ENCODE measurements at places on chromosomes 16 and 17. TPM values are rescaled to one million over a fixed set of nuclear protein-coding genes. Genes with fewer than 3 reads are reported as not detected.
A peak's percentile ranks its signal among the peaks of the same experiment; 100 is the strongest.

DNA sequence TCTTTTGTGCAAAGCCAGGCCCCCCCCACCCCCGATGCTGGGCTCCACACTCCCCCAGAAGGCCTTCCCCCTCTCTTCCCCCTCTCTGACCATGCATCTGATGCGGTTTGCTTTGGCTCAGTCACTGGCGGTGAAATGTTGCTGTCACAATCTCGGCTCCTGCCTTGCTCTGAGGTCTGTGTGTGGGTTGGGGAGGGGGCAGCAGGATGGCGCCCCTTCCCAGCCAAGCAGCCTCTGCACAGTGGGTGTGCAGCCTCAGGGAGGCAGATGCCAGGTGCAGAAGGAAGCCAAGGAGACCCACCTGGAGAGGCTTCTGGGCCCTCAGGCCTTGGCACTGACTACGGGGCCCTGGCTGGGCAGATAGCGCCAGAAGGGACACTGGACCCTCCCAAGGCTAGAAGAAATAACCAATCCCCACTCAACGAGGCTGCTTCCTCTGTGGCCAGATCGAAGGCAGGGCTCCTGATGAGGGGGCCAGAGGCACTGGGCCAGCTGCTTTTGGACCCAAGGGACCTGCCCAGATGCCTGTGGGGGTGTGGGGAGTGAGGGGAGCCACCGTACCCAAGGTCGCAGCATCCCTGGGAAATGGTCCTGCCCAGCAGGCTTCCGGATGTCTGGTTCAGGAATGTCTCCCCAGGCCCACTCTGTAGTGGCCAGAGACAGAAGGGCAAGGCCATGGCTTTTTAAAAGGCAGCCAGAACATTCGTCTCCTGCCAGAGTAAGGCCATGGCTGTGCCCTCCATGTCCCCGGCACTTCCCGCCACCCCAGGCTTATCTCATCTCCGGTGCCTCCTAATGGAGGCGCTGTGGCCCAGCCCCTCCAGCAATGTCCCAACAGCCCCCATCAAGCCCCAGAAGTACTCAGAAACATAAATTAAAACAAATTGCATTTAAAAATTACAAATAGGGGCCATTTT, 43.4 kb upstream of the SLC38A10 start:
- DNase-seq, result no peak

DNA sequence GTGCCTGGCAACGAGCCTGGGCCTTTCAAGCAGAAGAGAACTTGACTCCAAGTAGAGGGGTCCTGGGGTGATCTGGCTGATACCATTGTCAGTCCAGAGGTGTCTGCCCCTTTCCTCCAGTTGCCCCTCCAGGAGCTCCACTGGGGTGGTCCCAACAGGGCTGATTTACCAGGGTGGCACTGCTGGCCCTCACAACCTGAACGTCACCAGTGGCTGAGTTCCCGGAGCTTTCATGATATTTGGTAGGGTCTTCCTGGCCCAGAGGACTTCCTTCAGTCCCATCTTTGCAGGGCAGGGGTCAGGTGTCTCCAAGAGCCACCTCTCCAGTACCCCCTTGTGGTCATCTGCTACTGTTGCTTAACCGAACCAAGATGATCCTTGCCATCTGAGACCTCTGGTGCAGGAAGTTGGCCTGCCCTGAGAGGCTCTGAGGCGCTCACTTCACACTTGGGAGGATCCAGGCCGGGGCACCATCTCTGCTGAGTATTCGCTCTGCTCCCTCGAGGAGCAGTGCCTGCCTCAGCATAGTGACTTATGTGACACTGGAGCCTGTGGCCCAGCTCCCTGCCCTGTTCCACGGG, 3.5 kb downstream of the LIMD2 start:
- DNase-seq, result peak; percentile 90

PHLPP2 gene
- total RNA-seq, result 20.5 TPM

GRCh38 chr17:70013911-70014310, 61.1 kb upstream of the KCNJ16 start:
- no peak for DNase-seq

DNA sequence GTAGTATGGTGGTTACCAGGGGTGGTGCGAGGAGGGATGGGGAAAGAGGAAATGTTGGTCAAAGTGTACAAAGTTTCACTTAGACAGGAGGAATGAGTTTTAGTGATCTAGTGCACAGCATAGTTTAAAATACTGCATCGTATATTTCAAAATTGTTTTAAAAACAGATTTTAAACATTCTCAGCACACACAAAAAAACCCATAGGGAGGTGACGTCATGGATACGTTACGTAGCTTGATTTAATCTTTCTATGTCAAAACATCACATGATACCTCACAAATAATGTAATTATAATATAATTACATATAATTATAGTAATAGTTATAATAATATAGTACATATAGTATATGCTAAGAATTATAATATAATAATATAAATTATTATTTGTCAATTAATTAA, 614.2 kb downstream of the TMEM114 start:
- no peak for DNase-seq

TBX2 gene
- total RNA-seq, result not detected

EZH1 gene
- total RNA-seq, result 16.9 TPM

ANKFN1 gene
- not detected for total RNA-seq

CRHR1 gene
- 0.76 TPM for total RNA-seq

DNA sequence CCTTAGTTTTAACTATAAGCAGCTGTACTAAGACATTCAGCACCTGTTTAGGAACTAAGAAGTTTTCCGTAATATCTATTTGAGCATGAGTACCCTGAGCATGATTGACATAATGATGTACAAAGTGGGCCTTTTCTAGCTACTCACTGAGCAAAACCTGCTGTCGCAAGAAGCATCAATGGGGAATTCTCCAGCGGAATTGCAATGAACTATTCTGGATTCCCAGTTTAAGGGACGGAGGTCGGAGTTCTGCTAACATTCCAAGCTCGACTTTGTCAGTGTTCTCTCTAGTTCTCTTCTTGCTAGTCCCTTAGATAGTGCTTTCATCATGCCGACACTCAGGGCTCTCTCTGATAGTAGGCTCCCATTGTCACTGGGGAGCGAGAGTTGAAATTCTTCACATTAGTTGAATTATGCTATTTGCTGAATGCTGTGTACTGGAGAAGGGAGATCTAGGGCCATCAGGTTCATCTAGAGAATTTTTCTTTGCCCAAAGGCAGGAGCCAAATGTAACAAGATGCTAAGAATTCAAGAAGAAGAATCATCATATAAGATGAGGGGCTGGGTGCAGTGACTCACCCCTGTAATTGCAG, 40.2 kb upstream of the MYH2 start:
- DNase-seq, result no peak

DNA sequence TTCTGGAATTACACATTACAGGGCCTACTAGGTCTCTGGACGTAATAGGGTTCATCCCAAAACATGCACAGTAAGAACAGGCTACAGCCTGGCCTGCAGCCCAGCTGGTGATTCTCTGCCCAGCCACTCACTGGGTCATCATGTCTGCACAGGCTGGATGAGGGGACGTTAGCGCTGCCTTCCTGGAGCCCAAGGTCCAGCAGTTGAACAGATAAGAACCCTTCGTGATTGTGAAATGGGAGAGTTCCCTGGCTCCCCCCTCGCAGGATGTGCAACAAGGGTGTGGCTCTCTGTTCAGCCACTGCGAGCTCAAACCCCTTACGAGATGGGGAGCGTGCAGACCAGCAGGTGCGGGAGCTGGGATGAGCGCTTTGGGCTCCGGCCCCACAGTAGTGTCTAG, 200.0 kb upstream of the CDH5 start:
- DNase-seq, result no peak

DNA sequence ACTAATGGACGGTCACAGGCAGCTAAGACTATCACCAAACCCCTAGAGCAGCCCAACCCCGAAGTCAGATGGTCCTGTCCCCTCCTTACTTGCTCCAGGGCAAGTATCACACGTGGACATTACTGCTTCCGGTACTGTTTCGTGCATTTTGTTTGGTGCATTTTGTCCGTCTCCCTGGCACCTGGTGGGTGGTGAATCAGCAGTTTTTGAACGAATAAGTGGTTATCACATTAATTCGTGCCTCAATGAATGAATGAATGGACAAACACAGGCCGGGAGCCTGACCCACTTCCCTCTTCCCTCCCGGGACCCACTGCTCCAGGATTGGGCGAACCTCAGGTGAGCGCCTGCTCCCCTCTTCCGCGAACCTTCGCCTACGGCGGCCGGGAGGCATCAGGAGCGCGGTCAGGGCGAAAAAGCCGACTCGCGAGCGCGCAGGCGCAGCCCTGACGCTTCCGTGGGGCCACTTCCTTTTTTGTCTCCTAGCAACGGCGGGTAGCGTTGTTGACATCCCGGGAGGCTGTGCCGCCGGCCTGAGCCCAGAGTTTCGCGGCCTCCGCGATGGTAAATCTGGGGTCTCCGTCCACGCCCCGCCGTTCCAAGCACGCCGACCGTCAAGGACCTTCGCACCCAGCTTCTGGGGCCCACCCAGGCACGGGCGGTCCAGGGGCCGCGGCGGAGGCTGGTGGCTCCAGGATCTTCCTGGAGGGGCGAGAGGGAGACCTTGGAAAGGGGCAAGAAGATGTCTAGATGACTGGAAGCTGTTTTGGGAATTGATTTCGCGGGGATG, at the start of gene DYNLRB2:
Gene DYNLRB2, plus strand, starts transcription at position 478 of the 790 bp plus-strand sequence. Its CDS starts 84 bp downstream, at position 562.
- DNase-seq, result peak; percentile 94

DNA sequence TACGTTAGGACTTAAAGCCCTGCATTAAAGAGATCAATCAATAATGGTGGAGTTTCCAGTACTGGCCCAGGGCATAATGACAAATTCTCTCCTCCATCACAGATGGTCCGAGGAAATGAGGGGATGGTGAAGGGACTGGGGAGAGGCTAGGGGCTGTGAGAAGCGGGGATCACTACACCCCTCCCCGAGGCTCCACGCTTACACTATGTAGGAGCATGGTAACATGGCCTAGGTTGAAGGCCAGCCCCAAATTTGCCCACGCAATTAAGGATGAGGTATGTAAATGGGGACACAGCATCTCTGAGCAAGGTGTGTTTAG, 8.0 kb upstream of the AKTIP start:
- no peak for DNase-seq

PLLP gene
- 2.1 TPM for total RNA-seq

Measured in GM23338 (cell line).